NCI-H2029 treated with DMSO at 0.1 percent for 48 hours (cell line): ENCODE measurements at places on chromosomes 6 and 20.

DNA sequence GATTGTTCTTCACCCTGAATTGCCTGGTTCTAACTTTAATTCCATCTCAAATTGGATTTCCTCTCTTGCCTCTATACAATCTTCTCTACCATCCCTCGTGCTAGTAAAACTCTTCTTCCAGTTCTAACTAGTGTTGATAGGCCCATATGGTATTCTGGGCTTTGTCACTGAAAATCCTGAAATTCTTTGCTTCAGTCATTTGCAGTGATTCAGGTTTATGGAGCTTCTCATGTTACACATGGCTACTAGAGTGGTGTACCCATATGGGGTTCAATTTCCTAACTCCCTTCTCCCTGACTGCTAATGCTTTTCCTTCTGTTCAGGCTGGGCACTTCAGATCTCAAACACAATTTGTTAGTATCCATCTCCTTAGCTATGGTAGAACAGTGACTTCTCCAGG is 956.6 kb downstream of the KIF16B start:
- DNase-seq, result no peak

DNA sequence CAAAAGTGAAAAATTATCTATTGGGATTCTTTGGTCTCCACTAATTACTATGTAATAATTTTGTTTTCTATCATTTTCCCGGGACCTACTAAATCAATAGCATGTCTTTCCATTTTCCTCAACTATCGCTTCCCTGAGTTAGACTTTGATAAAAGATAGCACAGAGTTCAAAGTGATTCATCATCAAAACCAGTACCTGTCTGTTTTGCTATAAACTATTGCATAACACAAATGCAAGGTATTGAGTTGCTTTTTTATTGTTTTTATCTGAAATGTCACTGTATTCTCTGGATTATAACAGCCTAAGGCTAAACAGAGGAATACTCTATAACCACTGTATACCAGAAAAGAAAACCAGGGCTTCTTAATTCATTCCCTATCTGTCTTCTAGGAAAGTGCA is 19.7 kb downstream of the FRK start:
- no peak for DNase-seq

- DNase-seq, result no peak
Observed at GRCh38 chr6:134211297-134211696, 106.6 kb downstream of the SGK1 start.

GRCh38 chr6:14321992-14322772 is 204.6 kb downstream of the CD83 start:
- no peak for DNase-seq

DNA sequence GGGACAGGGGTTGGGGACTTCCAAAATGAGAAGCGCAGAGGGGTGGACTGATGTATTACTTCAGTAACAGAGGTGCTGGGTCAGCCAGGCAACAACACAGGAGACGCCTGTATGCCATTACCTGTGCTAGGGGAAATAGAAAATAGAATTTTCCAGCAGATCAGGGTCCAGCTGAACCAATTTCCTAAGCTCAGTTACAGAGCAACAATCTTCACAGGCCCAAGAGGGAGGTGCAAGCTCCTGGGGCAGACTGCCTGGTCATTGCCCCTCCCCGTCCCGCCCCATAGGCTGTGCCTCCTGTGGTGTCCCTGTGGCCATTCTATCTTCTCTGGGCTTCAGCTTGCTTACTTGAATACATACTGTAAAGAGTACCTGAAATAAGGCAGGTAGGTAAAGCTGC is 3.7 kb downstream of the KCNK5 start:
- no peak for DNase-seq

DNA sequence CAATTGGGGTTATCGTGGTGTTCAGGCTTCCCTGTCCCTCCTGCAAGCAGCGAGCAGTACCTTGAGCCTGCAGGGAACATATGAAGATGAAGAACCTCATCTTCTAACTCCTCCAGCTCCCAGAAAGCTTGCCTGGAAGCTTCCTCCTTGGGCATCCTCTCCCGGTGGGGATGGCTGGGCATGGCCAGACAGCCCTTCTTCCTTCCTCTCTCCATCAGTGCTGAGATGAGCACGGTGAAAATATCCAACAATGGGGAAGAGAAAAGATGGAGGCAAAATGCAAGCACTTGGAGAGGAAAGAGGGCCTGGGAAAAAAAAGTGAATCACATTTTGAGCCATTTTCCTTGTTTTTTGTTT is 107.7 kb upstream of the FOXA2 start:
- no peak for DNase-seq
